ENCODE measurements at places on chromosomes 6 and 20.
A peak's percentile ranks its signal among the peaks of the same experiment; 100 is the strongest.

- no peak for DNase-seq
Measured at GRCh38 chr6:159892053-159892452, 1.3 kb downstream of the MAS1 start.

DNA sequence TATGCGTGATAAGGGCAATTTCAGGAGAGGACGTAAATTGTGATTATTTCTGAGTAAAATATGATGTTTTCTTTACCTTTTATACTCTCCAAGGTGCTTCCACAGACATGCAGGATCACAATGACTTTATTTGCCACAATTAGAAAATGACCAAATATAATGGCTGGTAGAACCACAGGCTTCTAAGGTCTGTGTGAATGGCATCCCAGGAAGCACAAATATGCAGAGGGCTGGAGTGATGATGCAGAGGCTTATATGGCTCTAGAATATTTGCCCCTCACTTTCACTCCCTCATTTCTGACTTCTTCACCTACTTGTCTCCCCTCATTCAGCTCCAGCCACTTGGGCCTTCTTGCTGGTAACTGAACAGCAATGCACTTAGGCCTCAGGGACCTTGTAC is 502.1 kb upstream of the MAP3K7 start:
- no peak for DNase-seq

DNA sequence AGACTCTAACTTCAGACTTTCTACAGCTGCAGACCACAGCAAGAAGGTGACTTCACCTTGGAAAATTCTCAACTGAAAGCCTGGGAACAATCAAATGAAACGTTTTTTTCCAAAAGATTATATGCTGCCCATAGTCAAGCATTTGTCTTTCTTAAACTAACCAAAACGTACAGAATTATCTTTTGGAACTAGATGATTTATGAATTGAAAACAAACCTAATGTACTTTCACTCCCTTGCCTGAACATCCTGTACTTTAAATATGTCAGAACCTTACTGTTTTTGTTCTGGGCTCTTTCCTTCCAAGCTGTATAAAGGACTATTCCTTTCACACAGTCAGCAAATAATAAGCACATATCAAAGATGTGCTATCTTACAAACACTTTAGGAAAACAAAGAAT is 62.4 kb upstream of the TNFAIP3 start:
- DNase-seq = no peak

- DNase-seq = no peak
Measured at GRCh38 chr6:110415086-110415916, at the start of gene DDO. DDO (minus strand) TSS chr6:110415575; CDS start chr6:110413462, 2,113 bp downstream.

DNA sequence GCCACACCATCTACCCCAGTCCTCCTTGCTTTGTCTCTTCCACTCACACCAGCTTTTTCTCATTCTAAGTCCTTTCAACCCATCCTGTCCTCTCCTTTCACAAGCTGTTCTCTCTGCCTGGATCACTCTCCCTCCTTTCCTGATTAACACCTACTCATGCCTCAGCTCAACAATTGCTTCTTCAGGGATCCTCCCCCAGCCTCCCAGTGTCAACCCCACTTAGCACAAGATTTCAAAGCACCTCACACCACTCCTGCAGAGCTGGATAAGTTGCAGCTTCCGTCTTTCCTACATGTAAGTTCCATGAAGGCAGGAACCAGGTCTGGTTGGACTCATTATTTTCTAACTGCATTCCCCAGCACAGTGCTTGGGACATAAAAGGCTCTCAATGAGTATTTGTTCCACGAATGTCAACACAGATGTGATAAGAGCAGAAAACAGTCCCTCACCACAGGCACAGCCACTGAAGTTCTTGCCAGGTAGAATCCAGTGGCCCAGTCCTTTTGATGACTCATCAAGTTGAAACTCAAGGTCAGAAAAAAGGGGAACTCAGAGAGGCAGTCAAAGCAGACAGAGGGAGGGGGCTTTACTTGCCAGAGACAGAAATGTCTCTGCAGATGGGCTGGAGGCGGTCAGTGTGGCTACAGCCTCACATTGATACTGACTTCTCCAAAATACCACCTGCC is 193.4 kb upstream of the PRDM1 start:
- DNase-seq = no peak

DNA sequence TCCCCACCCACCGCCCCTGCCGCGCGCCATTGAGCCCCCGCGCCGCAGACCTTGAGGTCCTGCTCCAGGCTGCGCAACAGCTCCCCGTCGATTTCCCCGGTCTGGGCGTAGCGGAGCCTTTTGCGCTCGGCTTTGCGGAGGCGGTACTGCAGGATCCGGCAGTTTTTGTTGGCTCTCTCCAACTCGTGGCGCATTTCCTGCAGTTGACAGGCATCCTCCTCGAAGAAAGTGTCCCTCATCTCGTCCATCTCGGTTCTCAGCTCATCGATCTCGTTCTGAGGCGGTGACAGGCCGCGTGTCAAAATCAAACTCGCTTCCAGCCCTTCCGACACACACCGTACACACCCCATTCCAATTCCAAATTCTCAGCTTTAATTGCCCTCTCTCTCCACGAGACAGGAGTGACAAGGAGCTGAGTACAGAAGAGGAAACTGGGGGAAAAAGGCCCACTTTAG is 4.3 kb downstream of the MTCL3 start:
- DNase-seq = no peak

DNA sequence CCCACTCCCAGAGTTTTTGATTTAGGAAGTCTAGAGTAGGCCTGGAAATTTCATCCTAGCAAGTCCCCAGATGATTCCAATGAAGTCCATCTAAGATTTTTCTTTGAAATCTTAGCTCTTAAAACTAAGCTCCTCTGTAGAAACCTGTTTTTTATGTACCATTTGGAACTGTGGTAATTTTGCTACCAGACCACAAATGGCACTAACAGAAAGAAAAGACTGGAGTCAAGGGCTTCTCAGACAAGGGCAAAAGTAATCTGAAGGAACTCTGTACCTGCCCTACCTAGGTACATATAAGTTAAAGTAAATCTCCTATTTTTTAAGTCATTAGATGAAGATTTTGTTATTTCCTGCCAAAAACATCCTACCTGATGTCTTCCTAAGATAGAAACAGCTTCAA is 155.0 kb upstream of the HTR1E start:
- DNase-seq = no peak

DNA sequence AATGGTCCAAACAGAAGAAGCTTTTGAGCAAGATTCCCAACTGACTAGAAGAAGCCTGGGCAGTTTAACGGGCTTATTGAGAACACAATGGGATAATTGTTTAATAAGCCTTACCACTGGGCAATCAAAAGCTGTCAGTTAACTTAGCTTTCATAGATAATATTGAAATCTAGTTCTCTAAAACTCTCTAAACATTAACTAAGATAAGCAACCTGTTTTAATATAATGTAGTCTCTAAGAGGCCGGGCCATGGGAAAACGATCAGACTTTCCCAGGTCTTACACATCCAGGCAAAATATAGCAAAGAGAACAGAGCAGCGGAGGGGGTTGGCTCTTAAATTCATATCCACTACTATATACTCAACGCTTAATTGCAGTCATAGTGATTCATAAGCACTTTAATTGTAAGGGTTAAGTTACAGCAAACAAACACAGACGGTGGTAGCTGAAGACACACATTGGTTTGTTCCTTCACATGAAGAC is 128.0 kb upstream of the FAM83B start:
- no peak for DNase-seq

- DNase-seq = no peak
Measured at GRCh38 chr6:35719830-35720733, 16.8 kb upstream of the ARMC12 start.

DNA sequence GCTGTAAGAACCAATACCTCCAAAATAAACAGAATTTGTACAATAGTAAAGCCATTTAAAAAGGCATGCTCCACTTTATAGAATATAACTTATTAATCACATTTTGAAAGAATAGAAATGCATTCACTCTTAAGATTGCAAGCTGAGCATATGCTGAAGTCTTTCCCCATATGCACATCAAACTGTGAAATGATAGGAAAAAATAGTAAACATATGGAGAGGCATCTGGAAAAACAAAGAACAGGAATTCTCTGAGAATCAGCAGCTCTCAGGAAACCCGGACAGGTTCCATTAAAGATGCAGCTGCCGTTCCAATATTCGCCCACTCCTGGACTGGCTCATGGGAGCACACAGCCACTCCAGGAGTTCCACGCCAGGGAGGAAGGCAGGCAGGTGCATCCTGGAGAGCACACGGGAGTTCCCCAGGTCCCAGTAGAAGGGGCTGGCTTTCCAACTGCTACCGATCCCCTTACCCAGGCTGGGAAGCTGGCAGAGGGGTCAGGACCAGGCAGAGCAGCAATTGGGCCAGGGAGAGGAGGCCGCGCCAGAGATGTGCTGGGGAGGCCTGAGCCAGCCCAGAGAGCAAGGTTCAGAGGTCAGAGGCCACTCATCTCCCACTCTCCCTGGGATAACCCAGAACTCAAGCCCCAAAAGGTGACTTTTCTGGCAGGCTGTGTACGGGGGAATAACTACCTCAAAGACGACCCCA is 111.1 kb downstream of the DLL1 start:
- DNase-seq = no peak

DNA sequence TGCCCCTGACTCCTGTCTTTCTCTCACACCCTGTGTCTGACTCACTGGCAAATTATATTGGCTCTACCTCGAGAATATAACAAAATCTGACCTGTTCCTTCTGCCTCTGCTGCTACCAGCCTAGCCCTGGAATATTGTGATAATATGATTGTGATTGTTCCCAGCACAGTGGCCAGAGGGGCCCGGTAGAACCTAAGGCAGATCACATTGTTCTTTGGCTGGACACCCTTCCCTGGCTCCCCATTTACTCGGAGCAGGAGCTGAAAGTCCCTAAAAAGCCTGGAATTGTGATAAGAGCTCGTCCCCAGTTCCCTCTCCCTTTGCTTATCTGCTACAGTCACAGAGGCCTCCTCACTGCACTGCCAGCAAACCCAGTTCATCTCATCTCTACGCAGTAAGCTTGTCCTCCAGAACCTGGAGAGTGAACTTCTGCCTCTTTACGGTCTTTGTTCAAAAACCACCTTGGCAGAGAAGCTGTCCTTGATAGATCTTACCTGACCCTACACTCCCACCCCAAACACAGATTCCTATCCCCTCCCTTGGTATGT is 21.8 kb downstream of the SERPINB6 start:
- DNase-seq = no peak

DNA sequence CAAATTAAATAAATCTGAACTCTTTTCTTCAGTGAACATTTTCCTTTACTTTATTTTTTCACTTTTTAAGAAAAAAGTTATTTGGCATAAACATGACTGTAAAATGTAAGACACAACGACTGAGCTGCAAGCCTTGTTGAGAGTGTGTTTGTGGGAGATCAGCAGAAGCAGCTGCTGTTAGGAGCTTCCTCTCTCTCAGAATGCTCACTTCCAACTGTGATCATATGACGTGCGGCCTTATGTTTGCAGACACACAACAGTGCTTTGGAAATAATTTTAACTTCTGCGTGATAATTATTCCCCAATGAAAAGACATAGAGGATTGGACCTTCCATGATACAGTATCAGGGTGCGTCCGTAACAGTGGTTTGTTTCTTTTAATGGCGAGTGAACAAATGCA is 104.0 kb downstream of the ARHGAP18 start:
- no peak for DNase-seq

GRCh38 chr6:43254138-43254817 is 11.0 kb downstream of the TTBK1 start:
- DNase-seq = no peak

DNA sequence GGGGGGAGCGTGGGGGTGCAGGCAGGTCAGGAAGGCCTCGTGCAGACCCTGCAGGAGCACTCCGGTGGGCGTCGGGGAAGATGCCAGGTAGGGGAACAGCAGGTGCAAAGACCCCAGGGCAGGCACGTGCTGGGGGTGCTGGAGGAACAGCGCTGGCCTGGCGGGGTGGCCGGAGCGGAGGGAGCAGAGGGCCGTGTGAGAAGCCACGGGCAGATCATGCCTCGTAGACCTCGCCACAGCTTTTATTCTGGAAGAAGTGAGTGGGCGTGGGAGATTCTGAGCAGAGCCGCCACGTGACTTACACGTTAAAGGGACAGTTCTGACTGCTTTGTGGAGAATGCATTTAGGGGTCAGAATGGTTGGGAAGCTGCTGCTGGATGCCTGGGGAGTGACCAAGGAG is 9.3 kb downstream of the NTSR1 start:
- no peak for DNase-seq

GRCh38 chr20:33539129-33539528 is 49.2 kb downstream of the CBFA2T2 start:
- DNase-seq = peak; percentile 44

GRCh38 chr20:11411765-11412164 is 505.9 kb upstream of the BTBD3 start:
- no peak for DNase-seq

GRCh38 chr20:57698867-57699275 is 10.9 kb downstream of the PMEPA1 start:
- DNase-seq = no peak

- no peak for DNase-seq
Measured at GRCh38 chr20:53918949-53919361, 151.4 kb downstream of the BCAS1 start.

DNA sequence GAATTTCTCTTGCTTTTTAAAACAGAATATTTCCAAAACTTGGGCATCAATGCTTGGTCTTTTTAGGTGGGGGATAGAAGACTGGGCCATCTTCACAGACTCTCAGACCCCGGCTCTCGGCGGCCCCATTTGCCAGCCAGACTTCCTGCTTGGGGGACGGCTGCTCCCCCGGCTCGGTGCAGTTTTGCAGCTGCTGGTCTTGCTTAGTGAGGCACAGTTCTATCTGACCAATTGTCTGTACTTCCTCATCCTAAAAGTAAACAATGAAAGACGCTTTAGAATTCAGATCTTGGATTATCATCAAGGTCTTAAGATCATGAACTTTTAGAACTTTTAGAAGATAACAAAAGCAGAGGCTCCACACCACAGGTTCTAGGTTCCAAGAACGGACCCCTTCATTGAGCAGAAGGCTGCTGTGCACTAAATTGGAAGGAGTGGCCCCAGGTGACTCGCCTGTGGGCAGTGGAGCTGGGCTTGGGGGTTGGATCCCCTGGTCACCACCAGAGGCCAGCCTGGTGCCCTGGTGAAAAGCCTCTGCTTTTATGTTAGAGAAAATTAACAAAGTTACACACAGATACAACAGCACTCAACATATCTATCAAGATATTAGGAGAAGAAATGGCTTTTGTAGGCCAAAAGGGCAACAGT is 26.7 kb downstream of the RNASET2 start:
- no peak for DNase-seq

- no peak for DNase-seq
Measured at GRCh38 chr6:81621816-81622395, 130.6 kb downstream of the TENT5A start.

GRCh38 chr6:15423286-15423993 is 177.6 kb downstream of the JARID2 start:
- no peak for DNase-seq

- peak; percentile 11 for DNase-seq
Measured at GRCh38 chr6:135938576-135939207, 87.2 kb downstream of the PDE7B start.

- DNase-seq = peak; percentile 72
Measured at GRCh38 chr20:18587665-18588573, at the start of gene DTD1. DTD1 (plus strand) TSS chr20:18588054; CDS start chr20:18588073, 19 bp downstream.

- peak; percentile 82 for DNase-seq
Measured at GRCh38 chr20:35339007-35339406, 46.8 kb upstream of the FAM83C start.

GRCh38 chr6:143556529-143556928 is 45.0 kb upstream of the FUCA2 start:
- no peak for DNase-seq

GRCh38 chr6:16345449-16346330 is 107.3 kb downstream of the GMPR start:
- DNase-seq = peak; percentile 79
